ENCODE measurements at places on chromosomes 5 and 9.

DNA sequence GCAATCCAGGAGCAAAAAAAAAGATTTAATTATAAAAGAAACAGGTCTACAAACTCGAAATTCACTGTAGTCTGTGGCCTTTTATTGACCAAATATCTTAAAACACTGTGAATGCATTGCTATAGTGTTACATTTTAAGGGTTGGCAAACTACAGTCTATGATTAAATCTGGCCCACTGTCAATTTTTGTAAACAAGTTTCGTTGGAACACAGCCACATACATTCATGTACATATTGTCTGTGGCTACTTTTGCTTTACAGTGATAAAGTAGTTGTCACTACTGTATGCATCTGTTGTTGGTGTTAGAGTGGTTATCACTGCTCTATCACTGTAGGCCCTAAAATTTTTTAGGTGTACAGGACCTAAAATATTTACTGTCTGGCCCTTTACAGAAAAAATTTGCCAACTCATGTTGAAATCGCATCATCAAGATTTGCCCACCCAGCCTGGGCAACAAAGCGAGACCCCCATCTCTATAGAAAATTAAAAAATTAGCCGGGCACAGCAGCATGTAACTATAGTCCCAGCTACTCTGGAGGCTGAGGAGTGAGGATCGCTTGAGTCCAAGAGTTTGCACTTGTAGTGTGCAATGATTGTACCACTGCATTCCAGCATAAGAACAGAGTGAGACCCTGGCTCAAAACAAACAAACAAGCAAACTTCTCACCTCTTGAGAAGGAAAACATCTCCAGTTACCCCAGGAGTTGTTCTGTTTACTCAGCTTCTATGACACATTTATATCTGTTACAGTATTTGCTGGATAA is 89.0 kb downstream of the ERBIN start:
- DNase-seq, result no peak

- no peak for DNase-seq
These were observed 3.8 kb upstream of the SQSTM1 start for GRCh38 chr5:179816796-179817469.

DNA sequence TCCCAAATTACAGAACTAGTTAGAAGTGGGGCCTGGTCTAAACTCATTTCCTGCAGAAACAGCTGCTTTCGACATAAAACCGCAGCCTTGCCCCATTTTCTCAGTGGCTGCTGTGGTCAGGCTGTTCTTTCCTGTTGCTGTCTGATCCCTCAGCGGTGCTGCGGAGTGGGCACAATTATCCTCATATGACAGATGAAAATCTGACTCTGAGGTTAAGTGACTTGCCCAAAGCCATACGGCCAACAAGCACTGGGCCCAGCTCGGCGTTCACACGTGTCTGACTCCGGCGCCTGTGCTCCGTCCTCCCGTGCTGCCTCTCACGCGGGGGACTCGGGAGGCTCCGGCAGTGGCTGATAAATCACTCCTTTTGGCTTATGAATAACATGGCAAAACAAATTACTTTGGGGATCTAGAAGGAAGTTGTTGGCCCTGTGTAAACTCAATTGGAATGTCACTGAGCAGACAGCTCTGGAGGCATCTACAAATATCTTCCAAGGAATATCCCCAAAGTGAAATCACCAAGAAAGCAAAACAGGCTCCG is 142.6 kb upstream of the LMX1B start:
- DNase-seq, result no peak

DNA sequence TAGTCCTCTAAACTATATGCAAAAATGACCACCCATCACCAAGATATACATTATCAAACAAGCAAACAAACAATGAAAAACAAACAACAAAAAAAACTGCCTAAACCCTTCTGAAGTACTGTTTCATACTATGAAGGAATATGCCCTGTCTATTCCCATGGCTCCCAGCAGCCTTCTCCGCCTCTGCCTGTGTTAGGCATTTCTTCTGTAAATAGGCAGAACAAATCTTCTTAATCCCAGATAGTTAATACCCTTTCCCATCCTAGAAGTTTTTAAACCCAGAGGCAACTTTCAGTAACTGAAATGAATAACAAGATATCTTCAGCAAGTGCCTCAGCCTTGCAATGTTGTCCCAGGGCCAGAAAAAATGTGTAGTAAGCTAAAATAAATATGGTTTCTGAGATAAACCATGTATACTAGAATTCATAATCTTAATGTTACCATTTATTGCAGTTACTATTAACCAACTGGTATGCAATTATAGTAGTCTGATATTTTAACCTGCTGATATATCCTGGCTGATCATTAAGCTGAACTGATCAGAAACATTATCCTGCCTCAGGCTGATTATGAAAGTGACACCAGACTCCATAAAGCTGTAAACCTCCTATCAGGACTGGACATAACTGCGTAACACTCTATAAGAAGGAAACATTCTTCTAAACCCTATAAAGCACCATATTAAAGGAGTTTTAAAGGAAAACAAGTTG is 68.5 kb downstream of the ANKRD31 start:
- no peak for DNase-seq

GRCh38 chr5:112787261-112787660 is 49.6 kb downstream of the APC start:
- DNase-seq, result no peak

- DNase-seq, result no peak
These were observed 85.6 kb upstream of the SLC44A1 start for GRCh38 chr9:105158898-105159297.

GRCh38 chr5:161382685-161383084 is 163.8 kb downstream of the GABRB2 start:
- no peak for DNase-seq

DNA sequence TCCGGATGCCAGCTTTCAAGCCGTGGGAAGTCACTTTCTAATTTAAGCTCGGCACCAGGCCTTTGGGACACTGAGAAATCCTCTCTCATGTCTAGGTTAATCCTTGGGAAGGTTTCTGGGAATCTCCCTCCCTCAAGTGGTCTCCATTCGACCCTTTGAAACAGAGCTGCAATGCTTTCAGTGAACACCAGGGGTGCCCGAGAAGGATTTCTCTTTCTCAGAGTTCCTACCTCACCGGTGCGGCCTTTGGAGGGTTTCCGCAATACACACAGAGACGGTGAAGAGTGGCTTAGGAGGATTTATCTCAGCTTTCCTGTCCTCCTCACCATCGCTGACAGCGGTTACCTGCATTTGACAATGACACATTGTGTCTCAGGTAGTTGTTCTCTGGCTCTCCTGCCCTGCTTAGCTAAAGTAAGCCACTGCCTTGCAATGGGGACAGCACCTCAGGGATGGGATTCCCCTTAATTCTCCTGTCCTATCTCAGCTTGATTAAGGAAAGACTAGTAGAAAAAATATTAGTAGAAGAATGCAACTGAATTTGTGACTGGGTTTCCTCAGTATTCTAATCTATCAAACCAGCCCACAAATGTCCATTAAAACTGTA is 180.6 kb downstream of the GABRG2 start:
- no peak for DNase-seq

DNA sequence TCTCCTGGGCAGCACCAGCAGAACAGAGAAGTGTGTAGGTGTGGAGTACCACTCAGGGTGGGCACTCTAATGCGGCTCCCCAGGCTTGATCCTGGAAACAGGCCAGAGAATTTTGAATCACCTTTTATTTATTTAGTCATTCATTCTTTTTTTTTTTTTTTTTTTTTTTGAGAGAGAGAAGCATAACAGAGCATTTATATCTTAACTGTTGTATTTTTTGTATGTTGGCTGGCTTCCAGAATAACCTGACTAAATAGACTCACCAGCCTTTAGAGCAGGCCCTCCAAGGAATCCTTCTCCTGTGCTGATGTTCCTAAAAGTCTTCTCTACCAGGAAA is 153.4 kb downstream of the PIK3R1 start:
- no peak for DNase-seq

GRCh38 chr5:157415838-157416237 is 44.2 kb upstream of the NIPAL4 start:
- DNase-seq, result no peak

DNA sequence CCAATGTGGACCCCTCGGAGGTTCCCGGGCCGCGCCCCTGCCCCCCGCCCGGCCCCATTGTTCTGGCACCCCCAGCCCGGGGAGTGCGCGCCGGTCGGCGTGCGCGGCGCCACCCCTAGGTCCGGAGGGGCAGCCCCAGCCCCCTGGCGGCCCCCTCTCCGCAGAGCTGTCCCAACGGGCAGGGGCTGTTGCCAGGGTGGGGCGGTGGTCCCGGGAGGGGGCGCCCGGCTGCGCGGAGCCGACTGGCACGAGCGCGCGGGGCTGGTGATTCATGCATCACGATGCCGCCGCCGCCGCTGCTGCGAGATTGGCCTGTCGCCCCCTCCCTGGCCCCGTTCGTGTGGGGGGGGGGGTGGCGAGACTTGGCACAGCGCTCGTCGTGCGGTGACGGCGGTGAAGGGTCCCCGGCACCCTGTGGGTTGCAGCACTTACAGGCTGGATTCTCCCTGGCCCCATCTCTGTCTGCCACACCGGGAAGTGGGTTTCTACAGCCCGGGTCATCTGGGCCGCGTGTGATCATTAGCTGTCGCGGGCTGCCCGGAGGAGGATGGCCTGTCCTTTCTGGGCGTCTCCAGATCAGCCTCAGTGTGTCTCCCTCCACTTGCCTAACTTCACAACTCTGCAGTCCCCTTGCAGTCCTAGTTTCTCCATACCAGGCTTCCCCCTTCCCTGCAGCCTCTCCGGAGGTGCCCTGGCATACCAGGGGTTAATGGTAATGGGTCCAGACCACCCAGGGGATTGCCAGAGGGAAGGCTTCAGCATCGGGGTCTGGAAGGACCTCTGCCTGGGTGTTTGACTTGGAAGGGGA is 858 bp downstream of the NCS1 start:
- no peak for DNase-seq

DNA sequence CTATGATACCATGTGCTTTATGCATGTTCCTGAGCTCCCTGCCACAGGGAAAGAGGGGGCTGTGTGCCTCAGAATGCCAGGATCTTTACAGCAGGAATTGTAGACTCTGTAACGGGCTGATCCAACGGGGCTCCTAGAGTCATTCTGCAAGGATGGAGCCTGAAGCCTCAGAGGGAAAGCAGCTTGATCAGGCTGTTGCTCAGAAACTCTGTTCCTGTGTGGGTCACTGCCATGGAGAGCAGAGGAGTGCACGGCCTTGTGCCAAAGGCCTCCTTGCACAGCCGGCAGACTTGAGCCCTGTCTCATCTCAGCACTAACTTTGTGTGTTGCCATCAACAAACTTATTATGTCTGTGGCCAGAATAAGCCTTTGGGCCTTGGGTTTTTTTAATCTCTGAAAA is 51.8 kb downstream of the AMBP start:
- peak; percentile 27 for DNase-seq

- no peak for DNase-seq
These were observed 644 bp downstream of the BRD3 start for GRCh38 chr9:134066913-134067851.

- DNase-seq, result no peak
These were observed 21.0 kb upstream of the RHOBTB3 start for GRCh38 chr5:95709967-95710650.

- DNase-seq, result no peak
These were observed 142.0 kb upstream of the RGMB start for GRCh38 chr5:98631311-98632054.

GRCh38 chr9:36716496-36716895 is 143.8 kb downstream of the MELK start:
- DNase-seq, result no peak

DNA sequence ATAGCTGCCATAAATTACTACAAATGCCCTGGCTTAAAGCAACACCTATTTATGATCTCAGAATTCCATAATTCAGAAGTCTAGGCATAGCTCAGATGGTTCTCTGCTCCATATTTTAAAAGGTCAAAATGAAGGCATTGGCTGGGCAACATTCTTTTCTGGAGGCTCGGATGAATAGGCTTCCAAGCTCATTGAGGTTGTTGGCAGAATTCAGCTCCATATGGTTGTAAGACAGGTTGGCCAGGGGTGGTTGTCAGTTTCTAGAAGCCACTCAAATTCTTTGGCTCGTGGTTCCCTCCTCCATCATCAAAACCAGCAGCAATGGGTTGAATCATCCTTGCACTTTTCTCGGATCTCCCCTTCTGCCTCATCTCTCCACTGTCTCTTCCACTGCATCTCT is 49.4 kb downstream of the TGFBR1 start:
- DNase-seq, result no peak

DNA sequence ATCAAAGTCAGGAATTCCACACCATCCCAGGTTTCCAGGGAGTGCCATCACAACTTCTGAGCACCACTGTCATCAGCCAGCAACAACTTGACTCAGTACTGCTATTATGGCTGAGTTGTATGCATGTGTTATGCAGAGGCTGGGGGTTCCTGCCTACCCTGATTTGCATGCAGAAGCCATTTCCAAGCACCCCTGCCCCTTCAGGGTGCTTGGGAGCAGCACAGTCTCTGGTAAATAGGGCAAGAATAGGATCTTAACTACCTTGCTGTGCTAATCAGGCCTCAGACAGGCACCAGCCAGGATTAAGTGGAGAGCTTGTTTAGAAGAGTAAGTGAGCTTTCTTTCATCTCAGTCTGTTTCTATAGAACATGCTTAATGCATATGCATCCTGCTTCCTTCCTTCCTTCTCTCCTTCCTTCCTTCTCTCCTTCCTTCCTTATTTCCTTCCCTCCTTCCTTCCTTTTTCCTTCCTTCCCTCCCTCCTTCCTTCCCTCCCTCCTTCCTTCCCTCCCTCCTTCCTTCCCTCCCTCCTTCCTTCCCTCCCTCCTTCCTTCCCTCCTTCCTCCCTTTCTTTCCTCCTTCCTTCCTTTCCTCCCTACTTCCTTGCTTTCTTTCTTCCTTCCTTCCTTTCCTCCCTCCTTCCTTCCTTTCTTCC is 175.7 kb downstream of the FRMD3 start:
- DNase-seq, result no peak

Data from vagina (tissue), 2 donors.